Immature natural killer cell (primary cell): ENCODE measurements at places on chromosomes 1 and 21. TPM values are rescaled to one million over a fixed set of nuclear protein-coding genes. Genes with fewer than 3 reads are reported as not detected.
A peak's percentile ranks its signal among the peaks of the same experiment; 100 is the strongest.

DNA sequence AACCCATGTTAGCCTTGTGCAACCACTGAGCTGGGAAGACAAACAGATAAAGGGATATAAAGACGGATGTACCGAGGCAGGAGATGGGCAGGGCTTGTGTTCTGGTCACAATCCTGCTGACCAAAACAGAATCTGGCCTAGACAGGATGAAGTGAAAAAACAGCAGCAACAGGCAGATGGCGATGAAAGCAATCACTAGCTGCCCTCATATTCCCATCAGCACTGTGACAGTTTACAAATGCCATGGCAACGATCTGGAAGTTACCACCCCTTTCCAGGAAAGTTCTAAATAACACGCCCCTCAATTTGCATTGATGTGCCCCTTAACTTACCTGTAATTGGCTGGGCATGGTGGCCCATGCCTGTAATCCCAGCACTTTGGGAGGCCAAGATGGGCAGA lies 40.6 kb upstream of the CD46 start:
- H3K27me3 ChIP-seq = peaks cover 1% of the 10 kb centered on the region
- no peaks in the 10 kb centered on the region for H3K36me3 ChIP-seq
- no peak for DNase-seq
- no peak overlapping the region for H3K4me3 ChIP-seq

DNA sequence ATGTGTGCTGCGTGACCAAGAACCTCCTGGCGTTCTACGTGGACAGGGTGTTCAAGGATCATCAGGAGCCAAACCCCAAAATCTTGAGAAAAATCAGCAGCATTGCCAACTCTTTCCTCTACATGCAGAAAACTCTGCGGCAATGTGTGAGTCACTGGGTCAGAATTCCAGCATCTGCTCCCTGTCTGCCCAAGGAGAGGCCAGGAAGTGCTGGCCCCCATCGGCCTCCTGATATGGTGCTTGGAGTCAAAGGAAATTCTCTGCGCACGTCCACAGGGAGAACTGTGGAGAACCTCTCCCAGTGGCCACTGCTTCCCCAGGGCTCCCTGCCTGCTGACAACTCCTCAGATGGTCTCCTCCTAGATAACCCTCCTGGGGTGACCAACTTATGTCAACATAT lies 25.6 kb upstream of the IL20 start:
- H3K36me3 ChIP-seq = no peaks in the 10 kb centered on the region
- no peaks in the 10 kb centered on the region for H3K4me1 ChIP-seq
- H3K27ac ChIP-seq = no peak overlapping the region
- DNase-seq = no peak
- H3K27me3 ChIP-seq = no peaks in the 10 kb centered on the region

- peaks cover 8% of the 10 kb centered on the region for H3K36me3 ChIP-seq
- H3K27me3 ChIP-seq = peaks cover 3% of the 10 kb centered on the region
- no peak overlapping the region for H3K4me3 ChIP-seq
- peaks cover 60% of the 10 kb centered on the region for H3K4me1 ChIP-seq
- DNase-seq = no peak
- no peak overlapping the region for H3K27ac ChIP-seq
Observed at GRCh38 chr1:11746092-11746491, 10.2 kb downstream of the AGTRAP start.

DIRAS3 gene
- polyA plus RNA-seq = not detected

COL11A1 gene
- polyA plus RNA-seq = not detected

WNT2B gene
- 0.03 TPM for polyA plus RNA-seq

SPRR3 gene
- not detected for polyA plus RNA-seq

GRCh38 chr21:34834852-34835501 lies 166.2 kb downstream of the CLIC6 start:
- no peak overlapping the region for H3K4me3 ChIP-seq
- H3K4me1 ChIP-seq = peaks cover 24% of the 10 kb centered on the region
- DNase-seq = no peak
- H3K27me3 ChIP-seq = peaks cover 3% of the 10 kb centered on the region
- H3K36me3 ChIP-seq = peaks cover 14% of the 10 kb centered on the region

GRCh38 chr1:29341936-29342335 lies 105.6 kb downstream of the PTPRU start:
- no peak for DNase-seq
- peaks cover 7% of the 10 kb centered on the region for H3K27me3 ChIP-seq
- no peak overlapping the region for H3K4me3 ChIP-seq
- H3K4me1 ChIP-seq = no peaks in the 10 kb centered on the region
- no peak overlapping the region for H3K27ac ChIP-seq

QSOX1 gene
- polyA plus RNA-seq = 15.8 TPM

DNA sequence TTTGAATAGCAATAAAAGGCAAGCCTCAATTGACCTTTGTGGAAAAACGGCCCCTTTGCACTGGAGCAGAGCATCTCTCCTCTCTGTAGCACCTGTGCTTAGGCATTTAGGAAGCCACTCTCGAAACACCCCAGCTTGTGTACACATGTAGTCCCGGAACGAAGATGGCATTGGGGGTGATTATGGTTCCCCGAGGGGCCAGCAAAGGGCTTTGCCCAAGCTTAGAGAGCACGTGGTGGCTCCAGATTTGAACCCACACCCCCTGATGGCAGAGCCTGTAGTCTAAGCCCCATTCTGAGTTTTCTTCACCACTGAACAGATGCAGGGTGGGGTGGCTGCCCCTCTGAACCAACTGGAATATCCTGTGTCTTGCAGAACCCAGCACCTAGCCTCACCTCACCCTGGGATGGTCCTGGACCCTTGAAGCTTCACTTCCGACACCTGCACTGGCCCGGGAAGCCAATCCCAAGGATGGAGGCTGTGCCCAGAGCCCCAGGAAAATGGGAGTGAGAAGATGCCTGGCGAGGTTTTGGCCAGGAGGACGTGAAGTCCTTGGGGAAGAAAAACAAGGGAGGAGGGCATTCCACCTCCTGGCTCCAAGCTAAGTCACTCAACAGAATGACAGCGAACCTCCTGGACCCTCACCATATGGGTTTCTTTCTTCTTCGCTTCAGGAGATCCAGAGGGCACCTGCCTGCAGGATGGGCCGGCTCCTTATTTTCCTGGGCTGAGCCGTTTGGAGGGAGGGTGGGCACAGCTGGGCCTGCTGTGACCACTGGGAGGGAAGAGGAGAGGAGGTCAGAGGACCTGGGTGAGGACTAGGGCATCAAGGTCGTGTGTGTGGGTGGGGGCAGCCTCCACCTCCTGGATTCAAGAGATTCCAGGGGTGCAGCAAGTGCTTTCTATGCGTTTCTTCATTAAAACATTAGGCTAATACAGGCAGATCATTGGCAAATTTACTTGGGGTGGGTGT lies 37.7 kb downstream of the IGFN1 start:
- DNase-seq = no peak
- H3K4me1 ChIP-seq = no peaks in the 10 kb centered on the region
- H3K4me3 ChIP-seq = no peak overlapping the region
- H3K36me3 ChIP-seq = no peaks in the 10 kb centered on the region
- H3K27me3 ChIP-seq = peaks cover 4% of the 10 kb centered on the region
- H3K27ac ChIP-seq = no peak overlapping the region

DNA sequence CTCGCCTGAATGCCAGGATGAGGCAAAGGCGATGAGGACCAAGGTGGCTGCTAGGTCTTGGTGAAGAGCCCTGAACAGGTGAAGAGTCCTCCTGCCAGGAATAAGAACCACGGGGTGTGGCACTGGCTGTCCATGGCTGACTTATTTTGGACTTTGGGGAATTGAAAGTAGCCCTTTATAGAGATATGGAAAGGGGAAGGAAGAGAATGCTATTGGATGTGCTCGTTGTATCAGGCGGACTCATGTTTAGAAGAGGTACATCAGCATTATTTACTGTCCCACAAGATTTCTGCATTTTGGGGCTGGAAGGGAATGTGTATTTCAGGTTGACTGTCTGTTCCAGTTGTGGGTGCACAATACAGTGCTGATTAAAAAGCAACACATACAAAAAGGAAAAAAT lies 465.8 kb downstream of the DSCAM start:
- H3K27me3 ChIP-seq = peaks cover 1% of the 10 kb centered on the region
- H3K4me3 ChIP-seq = no peak overlapping the region
- no peaks in the 10 kb centered on the region for H3K4me1 ChIP-seq
- no peak overlapping the region for H3K27ac ChIP-seq
- DNase-seq = no peak

- no peaks in the 10 kb centered on the region for H3K27me3 ChIP-seq
- no peaks in the 10 kb centered on the region for H3K4me1 ChIP-seq
- no peak overlapping the region for H3K4me3 ChIP-seq
- no peak for DNase-seq
- H3K36me3 ChIP-seq = peaks cover 3% of the 10 kb centered on the region
Observed at GRCh38 chr21:18630446-18630845, 226.9 kb upstream of the TMPRSS15 start.

DNA sequence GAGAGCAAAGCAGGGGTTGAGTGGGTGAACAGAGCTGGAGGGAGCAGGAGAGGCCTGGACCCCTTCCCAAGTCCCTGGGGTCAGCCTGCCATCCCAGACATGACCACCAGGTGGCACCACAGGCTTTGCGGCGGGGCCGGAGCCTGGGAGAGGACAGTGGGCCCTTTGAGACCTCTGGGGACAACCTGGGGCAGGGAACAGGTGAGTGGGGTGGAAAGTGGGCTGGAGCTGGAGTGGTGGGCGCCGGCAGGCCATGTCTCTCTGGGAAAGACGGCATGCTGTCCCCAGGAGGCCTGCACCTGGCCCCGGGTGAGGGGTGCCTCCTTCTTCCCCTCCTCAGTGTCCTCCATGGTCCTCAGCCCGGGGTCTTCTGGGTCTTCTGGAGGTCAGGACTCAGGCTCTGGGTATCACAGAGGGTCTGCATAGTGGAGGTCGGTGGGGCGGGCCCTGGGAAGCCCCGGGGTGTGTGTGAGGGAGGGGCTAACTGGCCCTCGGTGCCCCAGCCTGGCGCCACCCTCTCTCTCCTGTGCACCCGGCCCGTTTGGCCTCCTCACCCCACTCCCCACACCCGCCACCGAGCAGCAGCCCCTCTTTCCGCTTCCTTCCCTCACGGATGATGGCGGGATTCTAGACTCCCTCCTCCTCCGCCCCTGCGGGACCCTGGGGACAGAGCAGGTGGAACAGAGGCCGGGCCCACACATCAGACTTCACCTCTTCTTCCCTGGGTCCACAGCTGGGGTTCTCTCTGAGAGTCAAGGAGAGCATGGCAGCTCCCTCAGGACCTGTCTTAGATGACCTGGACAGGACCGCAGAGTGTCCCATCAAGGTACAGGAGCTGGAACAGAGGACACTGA lies 28.5 kb upstream of the PKP1 start:
- DNase-seq = peak; percentile 20
- H3K4me1 ChIP-seq = no peaks in the 10 kb centered on the region
- no peaks in the 10 kb centered on the region for H3K36me3 ChIP-seq
- H3K4me3 ChIP-seq = no peak overlapping the region
- H3K27me3 ChIP-seq = peaks cover 2% of the 10 kb centered on the region

DNA sequence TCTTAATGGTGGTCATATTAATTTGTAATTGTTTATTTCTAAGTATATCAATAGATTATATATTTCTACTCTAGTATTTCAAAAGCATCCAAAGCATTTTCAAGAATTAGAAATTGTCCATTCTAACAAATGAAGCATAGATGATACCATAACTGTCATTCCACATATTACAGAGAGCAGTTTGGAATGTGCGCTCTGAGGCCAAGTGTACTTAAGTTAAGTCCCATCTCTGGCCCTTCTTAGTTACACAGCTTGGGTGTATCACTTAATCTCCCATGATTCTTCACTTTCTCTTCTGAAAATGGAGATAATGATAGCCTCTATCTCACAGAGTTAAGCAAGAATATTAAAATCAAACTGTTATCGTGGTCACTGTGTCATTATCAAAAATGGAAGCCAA lies 281.1 kb downstream of the MRPL39 start:
- no peaks in the 10 kb centered on the region for H3K27me3 ChIP-seq
- DNase-seq = no peak
- H3K27ac ChIP-seq = no peak overlapping the region
- H3K4me3 ChIP-seq = no peak overlapping the region
- H3K4me1 ChIP-seq = no peaks in the 10 kb centered on the region

PIK3CD gene
- 49.0 TPM for polyA plus RNA-seq

GRCh38 chr1:224542783-224543440 lies 73.2 kb upstream of the CNIH3 start:
- peaks cover 3% of the 10 kb centered on the region for H3K4me1 ChIP-seq
- no peak overlapping the region for H3K4me3 ChIP-seq
- no peak for DNase-seq
- H3K27ac ChIP-seq = no peak overlapping the region
- H3K27me3 ChIP-seq = peaks cover 3% of the 10 kb centered on the region
- no peaks in the 10 kb centered on the region for H3K36me3 ChIP-seq

DNA sequence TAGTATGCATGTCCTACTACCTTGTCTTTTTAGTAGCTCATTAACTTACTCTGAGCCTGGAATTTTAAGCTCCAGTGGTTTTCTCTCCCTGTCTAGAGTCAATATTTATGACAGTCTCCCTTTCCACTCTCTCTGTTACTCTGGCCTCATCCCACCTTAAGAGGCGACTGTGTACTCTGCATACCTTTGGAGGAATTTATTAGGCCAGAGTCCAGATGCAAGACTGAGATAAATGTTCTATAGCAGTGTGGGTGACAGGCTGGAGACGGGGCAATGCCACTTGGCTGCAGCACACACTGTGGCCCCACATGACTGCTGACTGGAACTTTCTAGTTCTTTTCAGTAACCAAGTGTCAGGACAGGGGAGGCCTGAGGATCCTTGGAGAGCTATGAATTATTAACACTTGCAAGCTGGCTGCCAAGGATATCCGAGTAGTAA lies 4.1 kb upstream of the PDZK1 start:
- H3K27ac ChIP-seq = no peak overlapping the region
- H3K4me1 ChIP-seq = peaks cover 42% of the 10 kb centered on the region
- no peak overlapping the region for H3K4me3 ChIP-seq
- no peaks in the 10 kb centered on the region for H3K27me3 ChIP-seq
- no peak for DNase-seq

GRCh38 chr1:81549588-81550127 lies 251.1 kb upstream of the ADGRL2 start:
- no peaks in the 10 kb centered on the region for H3K27me3 ChIP-seq
- no peak for DNase-seq
- H3K4me1 ChIP-seq = no peaks in the 10 kb centered on the region
- H3K4me3 ChIP-seq = no peak overlapping the region
- no peaks in the 10 kb centered on the region for H3K36me3 ChIP-seq

ATF6 gene
- 11.0 TPM for polyA plus RNA-seq

DNA sequence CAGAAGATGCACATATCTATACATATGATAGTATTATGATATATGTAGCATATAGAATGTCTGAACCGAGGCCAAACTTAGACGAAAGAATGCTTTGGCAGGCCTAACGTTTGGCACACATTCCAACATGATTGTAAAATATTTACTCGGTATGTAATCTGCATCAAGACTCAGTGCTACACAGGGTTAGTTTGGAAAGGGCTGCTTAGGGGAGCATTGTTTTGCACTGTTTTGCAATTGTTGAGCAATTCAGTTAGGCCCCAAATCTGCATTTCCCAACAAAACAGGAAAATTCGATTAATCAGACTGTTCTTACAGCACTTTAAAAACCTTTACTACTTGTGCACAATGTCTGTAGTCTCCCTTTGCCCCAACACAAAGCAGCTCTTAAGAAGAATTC lies 216.0 kb upstream of the NEGR1 start:
- no peaks in the 10 kb centered on the region for H3K36me3 ChIP-seq
- no peaks in the 10 kb centered on the region for H3K27me3 ChIP-seq
- H3K4me1 ChIP-seq = no peaks in the 10 kb centered on the region
- no peak for DNase-seq
- no peak overlapping the region for H3K27ac ChIP-seq
- no peak overlapping the region for H3K4me3 ChIP-seq
